ENCODE measurements at places on chromosomes 5 and 9.

- DNase-seq, result no peak
Measured at GRCh38 chr5:18023986-18024385, 389.7 kb downstream of the TAF11L14 start.

- DNase-seq, result no peak
Measured at GRCh38 chr5:166883016-166883415, 1408.4 kb upstream of the WWC1 start.

DNA sequence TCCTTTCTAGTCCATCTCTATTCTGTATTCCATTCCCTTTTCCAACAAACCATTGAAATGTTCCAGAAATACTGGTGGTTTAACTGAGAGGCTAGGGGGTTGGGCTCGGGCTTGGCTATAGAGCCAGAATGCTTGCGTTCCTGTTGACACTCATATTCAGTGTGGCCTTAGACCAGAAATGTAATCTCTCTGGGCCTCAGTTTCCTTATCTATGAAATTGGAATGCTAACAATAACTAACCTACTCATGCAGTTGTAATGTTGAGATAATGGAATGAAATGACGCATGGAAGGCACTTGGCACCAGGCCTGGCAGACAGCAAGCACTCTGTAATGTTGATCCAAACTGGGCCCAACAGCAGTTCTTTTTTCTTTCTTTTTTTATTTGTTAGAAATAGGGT lies 26.8 kb downstream of the JADE2 start:
- no peak for DNase-seq

GRCh38 chr9:135501261-135502167 lies 1.0 kb downstream of the MRPS2 start:
- DNase-seq, result no peak

DNA sequence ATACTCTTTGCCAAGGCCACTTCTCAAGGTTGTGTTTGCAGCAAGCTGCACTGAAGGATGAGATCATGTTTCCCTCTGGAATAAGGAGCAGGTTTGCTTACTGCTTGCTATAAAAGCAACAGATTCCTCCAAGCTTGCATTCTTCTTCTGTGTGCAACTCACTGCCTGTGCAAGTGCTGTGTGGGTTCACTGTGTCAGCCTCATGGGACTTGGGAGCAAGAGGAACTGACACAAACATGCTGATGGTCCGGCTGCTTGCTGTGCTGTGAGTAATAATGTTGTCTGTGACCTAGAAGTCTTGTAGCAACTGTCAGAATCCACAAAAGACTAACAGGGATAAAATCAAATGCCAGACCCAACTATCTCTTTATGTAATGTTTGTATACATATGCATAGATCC lies 33.6 kb upstream of the SHC3 start:
- DNase-seq, result no peak

GRCh38 chr5:15209053-15209762 lies 290.8 kb upstream of the FBXL7 start:
- no peak for DNase-seq
